ENCODE measurements at places on chromosomes 1 and 21.

DNA sequence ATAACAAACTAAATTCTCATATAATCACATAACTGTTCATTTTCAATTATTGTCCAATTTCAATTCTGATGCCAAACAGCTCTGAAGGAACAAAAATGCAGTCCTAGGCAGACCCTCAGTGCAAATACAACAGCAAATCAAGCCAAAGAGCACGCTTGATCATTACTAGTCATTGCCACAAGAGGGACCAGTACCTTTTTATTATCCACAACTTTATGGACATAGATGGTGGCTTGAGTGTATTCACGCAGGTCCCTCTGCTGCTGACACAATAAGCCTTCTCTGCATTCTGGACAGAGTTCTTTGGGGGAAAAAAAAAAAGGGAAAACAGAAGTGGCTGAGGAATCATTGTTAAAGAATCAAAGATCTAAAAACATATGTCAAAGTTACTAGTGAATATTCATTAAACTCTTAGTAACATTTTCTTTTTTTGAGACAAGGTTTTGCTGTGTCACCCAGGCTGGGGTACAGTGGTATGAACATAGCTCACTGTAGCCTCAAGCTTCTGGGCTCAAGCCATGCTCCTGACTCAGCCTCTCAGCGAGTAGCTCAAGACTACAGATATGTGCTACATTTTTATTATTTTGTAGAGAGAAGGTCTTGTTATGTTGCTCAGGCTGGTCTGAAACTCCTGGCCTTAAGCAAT, 34.3 kb upstream of the RAP1GAP start:
- DNase-seq: no peak

GRCh38 chr1:20115479-20115878, 3.9 kb downstream of the PLA2G2D start:
- DNase-seq: no peak

GRCh38 chr21:46661642-46662366, 26.3 kb downstream of the PRMT2 start:
- no peak for DNase-seq

- no peak for DNase-seq
These were observed 1015.4 kb downstream of the AMY1C start for GRCh38 chr1:104765085-104765484.

DNA sequence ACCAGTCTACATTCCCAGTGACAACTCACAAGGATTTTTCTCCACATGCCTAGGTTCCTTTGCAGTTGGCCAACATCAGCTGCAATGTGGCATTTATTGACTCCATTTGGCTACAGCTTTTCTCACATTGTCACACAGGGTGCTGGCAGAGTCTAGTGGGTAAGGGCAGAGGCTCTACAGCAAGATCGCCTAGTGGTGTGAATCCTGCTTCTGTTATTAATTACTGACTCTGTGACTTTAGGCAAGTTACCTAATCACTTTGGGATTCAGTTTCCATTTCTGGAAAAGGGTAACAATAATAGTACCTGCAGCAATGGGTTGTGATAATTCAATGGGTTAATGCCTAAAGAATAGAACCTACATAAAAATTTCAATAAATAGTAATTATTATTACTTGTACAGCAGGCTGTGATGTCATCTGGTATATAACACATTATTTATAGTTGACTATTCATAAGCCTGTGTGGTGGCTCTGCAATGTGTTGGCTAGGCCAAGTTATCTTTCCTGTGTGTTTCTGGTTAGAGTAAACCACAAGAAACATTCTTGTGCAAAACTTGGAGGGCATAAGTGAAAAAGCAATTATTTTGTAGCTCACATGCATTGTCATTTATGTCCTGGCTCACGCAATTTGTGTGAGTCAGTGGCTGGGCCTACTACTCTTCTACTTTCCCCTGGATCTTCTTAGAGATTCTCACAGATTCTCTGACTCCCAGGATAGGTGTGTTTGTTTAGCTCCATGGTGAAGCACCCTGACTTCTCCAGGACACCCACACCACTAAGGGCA, 59.5 kb downstream of the PTGS2 start:
- DNase-seq: no peak

- DNase-seq: no peak
These were observed 36.9 kb upstream of the EDEM3 start for GRCh38 chr1:184791550-184791900.

DNA sequence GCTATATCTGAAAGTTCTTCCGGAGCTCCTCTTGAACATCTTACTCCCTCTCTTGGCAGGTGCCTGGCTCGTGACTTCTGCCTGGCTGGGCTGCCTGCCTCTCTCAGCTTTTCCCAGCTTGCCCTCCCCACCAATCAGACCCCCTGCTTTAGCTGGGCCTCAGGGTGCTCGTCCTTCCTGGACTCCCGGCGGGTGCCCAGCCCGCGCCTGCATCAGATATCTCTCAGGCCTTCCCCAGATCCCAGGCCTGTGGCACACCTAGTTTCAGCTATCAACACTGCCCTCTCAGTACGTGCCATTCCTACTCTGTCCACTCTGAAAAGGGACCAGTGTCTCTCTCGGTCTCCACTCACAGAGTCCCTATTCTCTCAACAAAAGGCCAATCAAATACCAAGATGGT, 96.5 kb upstream of the CLDN14 start:
- DNase-seq: no peak

- no peak for DNase-seq
These were observed 29.8 kb downstream of the COL6A1 start for GRCh38 chr21:46011267-46011967.

GRCh38 chr1:225735252-225736149, 42.1 kb upstream of the SRP9 start:
- no peak for DNase-seq

DNA sequence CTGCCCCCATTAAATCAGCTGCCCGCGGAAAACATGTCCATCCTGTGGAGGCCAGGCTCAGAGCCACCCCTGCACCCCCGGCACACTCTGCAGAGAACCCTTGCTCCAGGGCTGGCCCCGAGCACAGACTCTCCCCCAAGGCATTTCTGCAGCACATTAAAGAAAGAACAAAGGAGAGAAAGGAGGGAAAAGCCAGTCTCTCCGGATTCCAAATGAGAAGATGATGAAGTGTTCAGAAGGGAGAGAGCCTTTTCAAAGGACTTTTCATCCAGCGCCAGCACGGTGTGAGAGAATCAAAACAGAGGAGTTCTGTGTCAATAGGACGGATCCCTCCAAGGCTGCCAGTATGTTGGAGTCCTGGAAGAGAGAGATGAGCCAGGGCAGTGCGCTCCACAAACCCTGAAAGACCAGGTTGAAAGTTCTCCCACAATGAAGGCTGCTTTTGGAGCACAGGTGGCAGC, 498.3 kb downstream of the NPHP4 start:
- DNase-seq: no peak

DNA sequence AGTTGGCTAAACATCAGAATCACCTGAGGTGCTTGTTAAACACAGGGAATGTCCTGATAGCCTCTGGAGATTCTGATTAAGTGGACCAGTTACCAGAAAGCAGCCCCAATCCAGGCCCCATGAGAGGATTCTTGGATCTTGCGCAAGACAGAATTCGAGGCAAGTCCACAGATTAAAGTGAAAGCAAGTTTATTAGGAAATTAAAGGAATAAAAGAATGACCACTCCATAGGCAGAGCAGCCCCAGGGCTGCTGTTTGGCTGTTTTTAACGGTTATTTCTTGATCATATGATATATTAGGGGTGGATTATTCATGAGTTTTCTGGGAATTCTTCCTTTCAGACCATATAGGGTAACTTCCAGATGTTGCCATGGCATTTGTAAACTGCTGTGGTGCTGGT, 176.2 kb downstream of the ROR1 start:
- DNase-seq: no peak

DNA sequence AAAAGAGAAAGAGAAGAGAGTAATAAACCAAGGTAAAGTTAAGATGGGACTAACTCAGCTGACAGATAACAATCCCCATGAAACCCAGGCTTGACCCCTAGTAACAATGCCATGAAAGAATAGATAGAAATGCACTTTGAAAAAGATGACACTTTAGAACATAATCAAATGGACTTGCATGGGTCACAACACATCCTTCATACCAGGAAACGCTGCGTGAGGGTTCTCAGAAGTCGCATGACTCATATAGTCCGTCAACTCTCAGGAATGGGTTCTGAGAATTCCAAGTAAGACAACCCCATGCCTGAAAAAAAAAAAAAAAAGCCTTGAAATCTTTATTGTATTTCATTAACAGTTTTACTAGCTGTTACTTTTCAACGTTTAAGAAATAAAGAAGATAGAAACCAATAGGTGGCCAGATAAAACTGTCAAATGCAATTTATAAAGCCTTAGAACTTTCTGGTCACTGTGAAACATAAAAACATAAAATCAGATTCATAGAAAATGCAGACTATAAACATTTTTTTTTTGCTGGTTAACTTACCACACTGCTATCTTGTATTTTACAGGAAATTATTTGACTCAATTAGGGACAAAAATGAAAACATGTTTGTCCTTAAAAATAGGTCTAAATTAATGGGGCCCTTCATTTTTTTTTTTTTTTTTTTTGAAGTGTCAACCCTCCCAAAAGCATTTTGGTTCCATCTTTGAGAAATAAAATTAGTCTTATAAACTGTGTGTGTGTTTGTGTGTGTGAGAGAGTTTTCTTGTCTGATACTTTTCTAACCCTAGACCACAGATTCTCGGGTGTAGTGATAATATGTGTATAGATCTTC, 202.1 kb downstream of the NCAM2 start:
- DNase-seq: peak; percentile 1

GRCh38 chr21:29571949-29572348, 273.2 kb downstream of the BACH1 start:
- DNase-seq: no peak

- no peak for DNase-seq
These were observed 62.4 kb upstream of the NGF start for GRCh38 chr1:115400426-115400825.

DNA sequence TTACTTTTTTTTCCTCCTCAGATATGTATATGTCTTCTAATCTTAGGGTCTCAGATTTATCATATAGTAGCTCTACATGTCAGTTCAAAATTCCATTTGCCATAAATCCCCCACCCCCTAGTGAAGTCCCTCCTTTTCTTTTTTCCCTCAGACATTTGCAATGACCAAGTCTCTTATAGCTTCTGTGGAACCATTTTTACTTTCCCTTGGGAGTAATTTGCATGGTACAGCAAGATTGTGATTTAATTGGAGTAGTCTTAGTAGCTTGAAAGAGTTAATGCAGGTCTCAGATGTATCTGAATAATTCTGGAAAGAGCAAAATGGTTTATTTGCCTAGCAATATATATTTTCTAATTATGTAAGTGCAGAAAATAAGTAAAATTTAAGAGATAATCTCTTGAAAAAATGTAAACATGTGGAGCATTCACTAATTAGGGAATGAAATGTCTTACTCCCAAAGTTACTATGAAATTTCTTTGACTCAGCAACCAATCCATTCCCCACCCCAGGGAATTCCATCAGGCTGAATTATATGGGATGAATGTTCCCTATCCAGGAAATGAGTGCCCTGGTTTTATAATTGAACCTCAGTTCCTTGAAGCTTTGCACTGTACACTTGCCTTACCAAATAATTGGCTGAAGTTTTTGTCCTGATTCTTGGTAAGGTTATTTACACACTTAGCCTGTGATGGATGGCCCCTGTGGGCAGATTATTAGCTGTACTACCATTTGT, 267.0 kb downstream of the DNM3 start:
- no peak for DNase-seq

Measured in stimulated activated CD8-positive, alpha-beta memory T cell treated with anti-CD3 and anti-CD28 coated beads, Interleukin-7, amount 100 ng/mL, for 4 hours (primary cell).